ENCODE measurements at places on chromosomes 3 and 15.

- no peak for DNase-seq
Measured at GRCh38 chr3:62025913-62026312, 347.4 kb downstream of the FEZF2 start.

DNA sequence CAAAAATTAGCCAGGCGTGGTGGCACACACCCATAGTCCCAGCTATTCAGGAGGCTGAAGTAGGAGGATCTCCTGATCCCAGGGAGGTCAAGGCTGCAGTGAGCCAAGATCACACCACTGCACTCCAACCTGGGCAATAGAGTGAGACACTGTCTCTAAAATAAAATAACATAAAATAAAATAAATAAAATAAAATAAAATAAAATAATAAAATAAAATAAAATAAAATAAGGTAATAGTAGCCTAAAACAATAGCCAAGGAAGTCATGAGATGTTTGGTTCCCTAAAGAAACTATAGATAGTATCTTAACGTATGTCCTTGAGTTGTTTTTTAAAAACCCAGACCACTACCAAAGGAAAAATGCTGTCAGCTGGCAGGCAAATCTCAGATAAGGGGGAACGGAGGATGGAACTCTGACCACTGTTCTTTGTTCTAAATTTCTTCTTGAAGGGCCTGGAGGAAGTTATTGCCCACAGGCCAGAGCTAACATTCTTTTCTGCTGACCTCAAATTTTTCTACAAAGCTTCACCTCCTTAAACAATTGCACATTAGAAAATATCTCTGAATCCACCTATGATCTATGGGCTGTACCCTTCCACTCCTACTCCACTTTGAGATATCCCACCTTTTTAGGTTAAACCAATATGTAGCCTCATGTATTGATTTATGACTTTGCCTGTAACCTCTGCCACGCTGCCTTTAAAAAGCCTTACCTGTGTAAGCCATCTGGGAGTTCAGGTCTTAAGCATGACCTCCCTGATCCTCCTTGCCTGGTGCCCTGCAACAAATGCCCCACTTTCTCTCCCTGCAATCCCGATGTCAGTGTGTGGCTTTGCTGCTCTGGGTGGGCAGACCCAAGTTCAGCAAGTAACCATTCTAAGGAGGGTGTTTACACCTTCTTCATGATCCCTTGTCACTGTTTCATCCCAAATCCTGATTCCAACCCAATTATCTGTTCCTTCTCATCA, 126.2 kb upstream of the BHLHE40 start:
- DNase-seq = no peak

DNA sequence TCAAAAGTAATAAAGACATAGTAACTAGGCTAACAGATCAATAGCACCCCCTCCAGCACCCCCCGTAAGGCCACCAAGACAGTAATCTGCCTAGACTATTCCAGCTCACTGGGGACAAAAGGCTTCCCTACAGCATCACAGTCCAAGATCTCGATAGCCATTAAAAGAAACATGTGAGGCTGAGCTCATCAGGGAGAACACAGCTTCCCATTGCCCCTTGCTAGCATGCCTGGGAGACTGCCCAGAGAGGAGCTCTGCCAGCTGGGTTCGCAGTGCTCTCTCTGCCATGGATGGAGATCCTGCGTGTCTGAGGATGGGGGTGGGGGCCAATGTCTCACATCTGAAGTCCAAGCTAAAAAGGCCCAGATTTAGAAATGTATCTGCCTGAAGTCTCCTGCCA, 17.8 kb downstream of the LRIG1 start:
- no peak for DNase-seq

GRCh38 chr15:85116925-85117646, 135.4 kb downstream of the PDE8A start:
- DNase-seq = no peak

DNA sequence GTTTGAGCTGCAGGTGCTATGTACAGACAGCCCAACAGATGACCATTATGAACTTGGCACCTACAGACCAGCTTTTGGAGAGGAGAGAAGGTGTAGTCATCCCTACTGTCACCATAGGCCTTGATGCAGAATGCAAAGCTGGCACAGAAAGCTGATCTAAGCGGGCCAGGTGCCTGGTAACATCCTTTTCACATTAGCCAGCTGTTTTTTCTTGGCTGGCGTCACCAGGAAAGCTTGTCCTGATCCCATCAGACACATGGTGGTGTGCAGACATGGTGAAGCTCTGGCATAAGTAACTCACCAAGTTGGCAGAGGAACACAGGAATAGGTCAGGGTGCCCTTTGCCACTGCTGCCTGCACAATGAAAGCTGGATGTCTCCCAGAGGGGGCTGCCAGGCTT, 97.2 kb upstream of the MB21D2 start:
- no peak for DNase-seq

GRCh38 chr3:120025520-120025919, 68.7 kb downstream of the GSK3B start:
- no peak for DNase-seq

DNA sequence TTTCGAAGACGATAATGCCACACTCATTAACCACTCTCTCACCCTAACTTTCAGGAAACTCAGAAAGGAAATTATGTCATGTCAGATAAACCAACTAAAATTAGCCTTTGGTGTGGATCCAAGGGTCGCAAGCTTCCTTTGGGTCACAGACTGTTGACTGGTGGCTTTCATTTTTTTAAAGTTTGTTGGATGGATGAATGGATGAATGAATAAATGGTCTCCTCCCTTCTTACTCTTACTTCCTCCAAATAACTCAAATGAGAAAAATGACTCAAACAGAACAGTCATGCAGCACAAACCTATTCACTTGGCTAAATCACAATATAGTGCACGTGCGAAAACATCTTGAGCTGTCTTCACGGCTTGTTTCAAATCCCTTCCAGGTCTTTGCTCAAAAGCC, 82.9 kb upstream of the HACD2 start:
- DNase-seq = no peak

GRCh38 chr15:100958326-100959065, 39.3 kb downstream of the LRRK1 start:
- DNase-seq = no peak

GRCh38 chr3:170714122-170714521, 128.2 kb upstream of the SLC7A14 start:
- DNase-seq = no peak

DNA sequence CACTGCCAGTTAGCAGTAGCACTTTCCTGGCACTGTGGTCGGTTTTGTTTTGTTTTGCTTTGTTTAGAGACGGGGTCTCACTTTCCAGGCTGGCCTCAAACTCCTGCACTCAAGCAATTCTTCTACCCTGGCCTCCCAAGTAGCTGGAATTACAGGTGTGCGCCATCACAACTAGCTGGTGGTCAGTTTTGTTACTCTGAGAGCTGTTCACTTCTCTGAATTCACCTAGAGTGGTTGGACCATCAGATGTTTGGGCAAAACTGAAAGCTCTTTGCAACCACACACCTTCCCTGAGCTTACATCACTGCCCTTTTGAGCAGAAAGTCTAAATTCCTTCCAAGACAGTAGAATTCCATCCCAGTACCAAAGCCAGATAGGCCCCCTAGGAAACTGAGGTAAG, 22.6 kb downstream of the CLDN18 start:
- no peak for DNase-seq

DNA sequence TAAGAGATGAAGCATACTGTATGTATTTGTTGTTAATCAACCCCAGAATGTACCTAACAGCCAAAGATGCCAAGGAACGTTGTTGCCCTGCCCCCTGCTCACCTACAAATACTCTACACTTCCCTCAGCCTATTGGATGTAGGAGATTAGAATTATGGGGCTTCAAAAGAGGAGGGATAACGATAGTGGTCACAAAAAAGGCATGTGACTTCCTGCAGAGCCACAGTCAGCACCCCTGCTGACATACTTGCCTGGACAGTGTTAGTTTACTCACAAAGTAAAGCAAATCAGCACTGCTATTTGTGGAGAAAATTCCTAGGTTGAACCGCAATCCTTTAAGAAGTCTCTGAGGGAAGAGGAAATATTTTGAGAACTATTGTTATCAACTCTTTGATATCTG, 37.9 kb downstream of the PARP15 start:
- no peak for DNase-seq

DNA sequence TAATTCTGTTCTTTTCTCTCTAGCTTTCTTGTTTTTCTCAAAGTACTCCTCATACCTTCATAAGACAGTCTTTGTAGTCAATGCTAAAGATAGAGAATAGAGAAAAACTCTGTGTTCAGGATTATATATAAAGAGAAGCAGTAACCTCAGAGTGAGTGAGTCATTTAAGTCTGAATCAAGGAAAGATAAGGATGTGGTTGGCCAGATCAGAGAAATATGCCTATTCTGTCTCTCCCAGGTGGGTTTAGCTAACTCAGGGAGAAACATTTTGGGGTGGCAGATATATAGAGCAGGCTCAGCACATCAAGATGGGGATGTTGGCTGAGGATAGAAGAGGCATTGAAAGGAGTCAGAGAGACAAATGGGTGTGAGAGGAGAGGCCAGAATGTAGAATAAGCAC, 31.4 kb downstream of the GTF2E1 start:
- no peak for DNase-seq

DNA sequence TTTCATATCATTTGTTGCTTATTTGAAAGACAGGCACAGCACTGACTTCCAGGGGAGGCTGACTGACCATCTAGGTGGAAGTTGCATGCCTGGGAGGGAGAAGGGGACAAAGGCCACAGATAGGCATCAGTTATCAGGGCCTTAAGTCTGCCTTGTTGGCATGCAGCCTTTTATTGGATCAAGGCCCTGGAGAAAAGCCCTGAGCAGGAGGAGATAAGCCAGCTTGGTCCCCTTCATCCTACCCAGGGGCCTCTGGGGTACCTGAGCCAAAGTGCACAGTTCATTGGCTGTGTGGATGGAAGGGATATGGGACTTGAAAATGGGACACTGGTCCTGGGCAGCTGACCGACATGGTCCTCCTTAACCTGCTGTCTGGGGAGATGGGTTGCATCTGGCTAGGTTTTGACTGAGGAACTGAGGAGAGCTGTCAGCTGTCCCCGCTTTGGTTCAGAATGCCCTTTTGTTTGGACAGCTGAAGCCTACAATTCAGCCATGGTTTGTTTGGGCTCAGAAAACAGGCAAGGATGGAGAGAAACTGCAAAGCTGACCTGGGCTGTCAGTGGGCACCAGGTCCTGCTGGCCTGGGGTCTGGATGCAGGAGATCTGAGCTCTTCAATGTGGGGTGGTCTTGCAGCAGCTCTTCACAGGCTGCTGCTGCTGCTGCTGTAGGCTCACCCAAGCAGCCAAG, 60.0 kb downstream of the FLNB start:
- DNase-seq = no peak

- DNase-seq = no peak
Measured at GRCh38 chr15:90493647-90494046, 36.1 kb upstream of the CRTC3 start.

DNA sequence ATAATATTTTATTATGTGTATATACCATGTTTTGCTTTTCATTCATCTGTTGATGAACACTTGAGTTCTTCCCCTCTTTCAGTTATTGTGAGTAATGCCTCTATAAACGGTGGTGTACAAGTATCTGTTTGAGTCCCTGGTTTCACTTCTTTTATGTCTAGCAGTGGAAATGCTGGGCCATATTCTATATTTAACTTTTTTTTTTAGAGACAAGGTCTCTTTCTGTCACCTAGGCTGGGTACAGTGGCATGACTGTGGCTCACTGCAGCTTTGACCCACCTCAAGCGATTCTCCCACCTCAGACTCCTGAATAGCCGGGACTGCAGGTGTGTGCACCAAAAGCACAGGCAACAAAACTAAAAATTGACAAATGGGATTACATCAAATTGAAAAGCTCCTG, 19.9 kb downstream of the GOLM2 start:
- no peak for DNase-seq

DNA sequence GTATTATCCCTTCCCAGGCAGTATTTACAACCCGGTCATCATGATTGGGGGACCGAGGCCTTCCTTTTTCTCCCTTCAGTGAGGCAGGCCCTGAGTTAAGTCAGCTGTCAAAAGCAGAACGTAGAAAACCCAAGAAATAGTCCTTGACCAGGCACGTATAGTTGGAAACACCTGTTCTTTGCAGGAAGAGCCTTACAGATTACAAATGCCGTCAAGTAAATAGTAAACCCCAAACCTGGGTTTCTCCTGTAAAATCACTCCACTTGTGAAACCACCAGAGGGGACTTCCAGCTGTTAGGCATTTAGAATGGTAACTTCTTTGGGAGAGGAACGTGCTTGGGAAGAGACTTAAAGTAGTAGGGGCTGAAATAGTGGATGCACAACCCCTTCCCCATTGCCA, 1.0 kb upstream of the BTBD1 start:
- no peak for DNase-seq

GRCh38 chr15:34436956-34437442, 609 bp downstream of the GOLGA8A start:
- DNase-seq = peak; percentile 56

DNA sequence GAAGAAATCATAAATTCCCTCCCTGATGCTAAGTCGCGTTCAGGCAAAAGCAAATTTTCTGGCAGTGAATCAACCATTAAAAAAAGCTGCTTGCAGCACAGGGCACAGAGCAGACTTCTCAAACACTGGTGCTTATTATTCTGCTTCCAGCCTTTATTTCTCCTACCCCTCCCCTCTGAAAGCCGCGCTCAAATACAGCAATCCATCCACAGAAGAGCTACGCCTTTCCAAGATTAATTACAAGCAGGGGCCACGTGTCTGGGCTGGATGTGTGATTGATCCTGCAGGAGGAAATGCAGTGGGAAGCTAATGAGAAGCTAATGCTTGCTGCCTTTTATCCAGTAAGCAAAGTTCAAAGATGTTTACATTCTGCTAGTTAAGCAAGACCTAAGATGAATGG, 134.9 kb upstream of the TOPAZ1 start:
- DNase-seq = no peak

GRCh38 chr3:67302489-67302888, 304.4 kb downstream of the KBTBD8 start:
- no peak for DNase-seq

- no peak for DNase-seq
Measured at GRCh38 chr3:58066842-58067241, 58.6 kb downstream of the FLNB start.

DNA sequence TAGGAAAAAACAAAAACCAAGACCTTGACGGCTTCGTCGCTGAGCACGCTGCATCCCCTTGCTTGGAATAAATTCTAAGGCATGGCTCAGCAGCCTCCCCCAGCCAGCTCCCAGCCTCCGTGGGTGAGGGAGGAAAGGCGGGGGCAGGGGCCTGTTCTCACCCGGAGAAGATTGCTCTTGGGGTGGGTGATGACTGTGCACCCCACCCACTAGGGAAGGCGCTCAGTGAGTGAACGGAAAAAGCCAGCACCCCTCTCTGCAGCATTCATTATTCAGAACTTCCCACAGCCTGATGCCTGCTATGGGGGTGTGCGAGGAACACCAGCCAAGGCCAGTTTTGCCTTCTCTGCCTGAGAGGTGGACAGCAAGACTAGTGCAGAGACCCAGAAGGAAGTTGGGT, 19.3 kb upstream of the NTRK3 start:
- DNase-seq = no peak

DNA sequence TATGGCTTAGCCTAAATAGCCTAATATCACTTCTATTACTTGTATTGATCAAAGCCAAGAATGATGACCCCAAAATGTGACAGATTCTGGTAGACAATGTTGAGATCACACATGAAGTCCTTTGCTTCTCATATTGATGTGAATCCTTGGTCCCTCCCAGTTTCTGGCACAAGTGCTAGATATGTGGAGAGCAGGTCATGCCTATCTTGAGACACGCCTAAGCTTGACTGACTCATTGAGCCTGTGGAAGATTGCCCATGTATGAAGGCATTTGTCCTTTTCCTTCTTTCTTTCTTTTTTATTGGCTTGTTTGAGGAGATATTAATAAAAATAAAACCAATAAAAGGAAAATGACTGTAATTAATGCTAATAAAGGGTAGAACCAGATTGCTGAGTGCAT, 54.0 kb upstream of the TMEM108 start:
- no peak for DNase-seq

GRCh38 chr15:99257107-99257750, 5.9 kb downstream of the LRRC28 start:
- no peak for DNase-seq

All from immature natural killer cell (primary cell).